ENCODE measurements at places on chromosomes 3 and 15.

DNA sequence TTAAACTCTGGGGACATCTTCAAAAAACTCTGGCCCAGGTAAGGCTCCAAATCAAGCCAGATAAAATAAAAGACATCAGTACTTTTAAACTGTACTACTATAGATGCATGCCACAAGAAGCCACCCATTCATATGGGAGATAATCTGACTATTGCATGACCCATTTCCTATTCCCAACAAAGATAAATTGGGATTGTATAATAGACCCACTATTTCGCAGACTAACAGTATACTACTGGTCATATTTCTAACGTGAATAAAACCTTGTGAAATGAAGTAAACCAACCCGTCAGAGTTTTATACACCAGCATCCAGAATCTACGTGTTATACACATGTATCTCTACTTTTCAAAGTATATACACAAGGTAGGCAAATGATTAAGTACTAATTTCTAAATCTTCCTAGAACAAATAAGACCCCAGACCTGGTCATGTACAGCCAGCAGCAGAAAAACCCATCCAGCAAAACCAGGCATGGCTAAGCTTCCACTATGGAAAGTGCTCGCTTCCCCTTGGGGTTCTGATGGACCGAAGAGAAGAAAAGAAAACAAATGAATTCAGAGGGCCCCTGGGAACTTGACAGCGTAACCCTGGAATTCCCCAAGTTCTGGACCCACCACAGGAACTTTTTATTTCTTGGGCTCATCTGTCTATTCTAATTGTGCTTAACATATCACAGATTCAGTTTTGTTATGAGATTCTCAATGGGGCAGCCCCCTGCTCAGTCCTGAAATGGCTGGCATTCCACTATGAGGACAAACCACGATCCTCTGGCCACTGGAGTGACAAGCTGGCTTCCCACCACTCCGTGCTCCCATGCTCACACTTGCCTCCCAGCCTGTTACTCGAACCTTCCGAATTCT is 69.1 kb downstream of the MB21D2 start:
- peak; percentile 74 for DNase-seq

DNA sequence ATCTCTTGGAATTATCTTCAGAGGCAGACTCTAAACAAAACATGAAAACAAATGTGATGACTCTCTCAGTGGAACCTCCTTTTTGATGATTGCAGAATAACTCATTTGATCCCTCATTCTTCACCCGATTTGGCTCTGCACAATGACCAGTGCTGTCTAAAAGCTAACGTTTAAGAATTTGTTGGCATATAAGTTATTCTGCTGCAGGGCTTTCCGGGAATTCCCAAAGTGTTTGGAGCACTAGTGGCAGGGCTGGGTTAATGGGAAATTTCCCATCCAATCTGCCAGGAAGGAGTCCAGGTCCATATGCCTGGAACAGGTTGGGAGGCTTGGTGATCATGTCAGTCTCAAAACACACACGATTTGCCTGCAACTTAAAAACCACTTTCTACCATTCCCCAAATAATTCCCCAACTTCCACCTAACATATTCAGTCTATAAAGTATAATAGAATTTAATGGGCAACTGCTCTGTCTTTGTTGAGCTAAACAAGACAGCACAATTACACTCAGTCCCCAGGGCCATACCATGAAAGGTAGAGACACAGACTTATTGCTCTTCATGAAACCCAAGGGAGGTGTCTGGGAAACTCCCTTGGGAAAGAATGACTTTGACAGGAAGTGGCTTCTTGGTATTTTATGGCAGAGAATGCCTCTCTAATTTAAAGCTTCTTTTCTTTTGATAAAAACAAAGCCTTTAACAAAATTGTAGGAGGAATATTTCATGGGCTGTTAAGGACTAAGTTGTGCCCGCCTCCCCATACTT is 38.0 kb downstream of the ARRDC4 start:
- DNase-seq = no peak

GRCh38 chr3:101017017-101017416 is 23.8 kb upstream of the ABI3BP start:
- peak; percentile 40 for DNase-seq

DNA sequence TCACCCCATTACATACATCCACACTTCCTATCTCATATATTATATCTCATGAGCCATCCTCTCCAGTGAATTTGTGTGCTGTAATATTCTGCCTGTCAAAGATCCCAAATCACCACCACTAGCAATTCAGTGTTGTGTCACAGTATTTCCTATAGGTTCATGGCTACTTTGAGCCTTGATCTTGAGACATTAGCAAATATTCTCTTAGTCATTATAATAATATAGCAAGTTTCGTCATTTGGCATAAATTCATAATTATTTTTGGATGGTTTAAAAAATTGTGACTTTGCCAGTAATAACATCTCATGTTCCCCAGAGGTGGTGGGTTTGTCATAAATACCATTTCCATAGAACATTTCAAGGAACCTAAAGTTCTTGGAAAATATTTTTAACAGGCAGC is 47.7 kb downstream of the CMSS1 start:
- DNase-seq = no peak

DNA sequence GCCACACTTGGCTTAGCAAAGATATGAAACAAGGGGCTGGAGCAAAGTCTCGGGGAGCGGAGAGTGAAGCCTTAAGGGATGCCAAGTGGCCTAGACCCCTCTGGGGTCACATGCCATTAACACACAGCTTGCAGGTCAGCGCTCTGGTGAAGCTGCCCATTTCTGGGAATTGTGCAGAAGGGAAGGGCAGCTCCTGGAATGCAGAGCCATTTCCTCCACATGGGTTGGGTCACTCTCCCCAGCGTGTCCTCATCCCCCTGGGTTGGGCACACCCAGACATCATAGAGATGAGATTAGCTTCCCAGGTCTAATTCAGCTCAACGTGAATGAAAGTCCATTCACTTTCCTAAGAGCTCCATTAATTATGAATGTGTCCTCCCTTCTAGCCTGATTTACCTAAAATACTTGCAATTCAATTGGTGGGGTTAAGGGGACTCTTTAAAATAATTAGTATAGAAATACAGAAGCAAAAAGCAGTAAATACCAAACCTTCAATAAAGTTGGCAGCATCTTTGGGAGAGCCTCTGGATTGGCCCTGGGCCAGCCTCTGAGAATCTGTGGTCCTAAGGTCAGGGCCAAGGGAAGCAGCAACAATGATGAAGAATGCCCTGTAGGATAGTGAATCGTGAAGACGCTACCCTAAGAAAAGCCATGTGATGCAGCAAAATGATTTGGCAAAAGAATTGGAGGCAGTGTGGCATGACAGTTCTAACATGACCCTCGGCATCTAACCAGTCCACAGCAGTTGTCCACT is 17.8 kb downstream of the MRAS start:
- no peak for DNase-seq

DNA sequence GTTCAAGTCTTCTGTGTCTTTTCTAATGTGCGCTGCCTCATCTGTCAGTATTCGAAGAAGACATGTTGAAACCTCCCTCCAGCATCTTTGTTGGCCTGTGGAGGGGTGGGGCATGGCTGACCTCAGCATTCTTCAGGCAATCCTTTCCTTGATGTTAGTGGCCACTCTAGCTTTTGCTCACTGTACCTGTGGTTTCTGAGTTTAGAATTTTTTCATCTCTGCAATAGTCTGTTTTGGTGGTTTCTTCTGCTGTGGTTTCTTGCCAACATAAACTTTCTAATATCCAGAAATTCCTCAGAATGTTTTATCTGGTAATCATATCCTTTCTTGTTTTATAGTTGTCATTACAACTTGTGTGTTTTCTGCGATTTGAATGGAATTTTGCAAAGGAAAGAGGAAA is 251.3 kb upstream of the NR2E3 start:
- peak; percentile 46 for DNase-seq

DNA sequence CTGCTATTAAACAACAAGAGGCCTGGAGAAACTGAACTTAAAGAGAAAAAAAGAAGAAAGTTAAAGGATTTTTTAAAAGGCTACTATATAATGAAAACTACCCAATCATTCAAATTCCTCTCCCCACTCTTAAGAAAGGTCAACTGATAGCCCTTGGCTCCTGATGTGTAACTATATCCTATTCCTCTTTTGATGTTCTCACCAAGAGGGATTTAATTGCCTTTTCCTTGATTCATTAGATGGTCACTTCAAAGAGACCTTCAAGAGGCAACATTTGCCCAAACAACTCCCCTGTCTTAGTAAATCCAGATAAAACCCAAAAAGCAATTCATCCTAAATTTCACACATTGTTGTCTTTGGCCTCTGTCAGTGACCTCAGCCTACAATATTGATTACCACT is 86.0 kb downstream of the FMN1 start:
- no peak for DNase-seq

GRCh38 chr3:54309601-54310000 is 187.2 kb downstream of the CACNA2D3 start:
- no peak for DNase-seq

GRCh38 chr3:177595530-177596188 is 398.4 kb upstream of the TBL1XR1 start:
- DNase-seq = no peak

- peak; percentile 81 for DNase-seq
Measured at GRCh38 chr3:134094491-134094890, 64.8 kb upstream of the SLCO2A1 start.

DNA sequence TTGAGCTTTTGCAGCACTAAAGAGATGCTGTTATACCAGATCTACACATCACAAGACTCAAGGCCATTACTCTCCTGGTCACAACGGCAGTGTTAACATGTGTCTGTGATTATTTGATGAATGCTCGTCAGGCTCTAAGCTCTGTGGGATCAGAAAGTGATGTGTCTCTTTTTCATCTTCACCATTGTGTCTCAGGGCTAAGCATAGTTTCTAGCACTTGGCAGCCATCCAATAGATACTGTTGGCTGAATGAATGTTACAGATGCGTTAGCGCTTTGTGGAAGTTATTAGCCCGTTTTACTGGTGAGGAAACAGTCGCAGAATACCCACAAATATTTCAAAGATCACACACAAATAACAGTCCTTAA is 1.2 kb upstream of the FAM81A start:
- peak; percentile 6 for DNase-seq

GRCh38 chr15:45174069-45174468 is 13.7 kb downstream of the SHF start:
- DNase-seq = no peak

- DNase-seq = no peak
Measured at GRCh38 chr15:55348281-55348778, 29.3 kb downstream of the PIGB start.

DNA sequence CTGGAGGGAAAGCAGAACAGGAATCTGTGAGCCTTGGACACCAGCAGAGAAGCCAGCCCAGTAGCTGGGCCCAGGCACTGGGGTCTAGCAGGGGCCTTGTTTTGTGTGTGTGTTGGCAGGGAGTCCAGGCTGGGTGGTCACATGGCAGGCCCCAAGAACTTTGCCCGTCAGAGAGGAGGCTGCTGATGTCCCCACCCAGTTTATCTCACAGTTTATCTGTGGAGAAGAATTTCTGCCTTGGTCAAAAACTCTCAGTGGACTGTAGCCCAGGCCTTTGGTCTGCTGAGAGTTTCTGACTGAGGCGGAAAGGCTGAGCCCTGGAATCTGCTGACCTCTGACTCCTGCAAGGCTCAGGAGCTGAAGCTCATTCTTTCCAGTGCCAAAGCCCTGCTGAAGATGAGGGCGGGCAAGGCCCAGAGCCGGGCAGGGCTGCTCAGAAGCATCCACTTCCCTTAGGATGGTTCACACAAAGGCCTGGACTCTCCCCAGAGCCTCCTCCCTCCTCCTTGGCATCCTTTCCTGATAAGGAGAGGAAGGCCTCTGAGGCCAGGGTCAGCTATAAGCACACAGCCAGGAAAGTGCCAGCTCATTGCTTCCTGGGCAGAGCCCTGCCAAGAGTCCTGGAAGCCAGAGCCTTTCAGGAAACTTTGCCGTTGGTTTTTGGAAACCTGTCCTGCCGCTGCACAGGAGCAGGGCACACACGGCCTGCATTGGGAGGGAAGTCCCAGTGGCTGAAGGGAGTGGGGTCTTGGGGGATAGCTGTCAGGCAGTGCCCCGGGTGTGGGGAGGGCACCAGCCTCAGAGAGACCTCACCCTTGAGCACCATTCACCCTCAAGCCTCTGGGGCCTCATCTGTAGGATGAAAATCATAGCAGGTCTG is 37.2 kb upstream of the SLCO2A1 start:
- no peak for DNase-seq

- no peak for DNase-seq
Measured at GRCh38 chr3:4771243-4771642, 208.0 kb upstream of the BHLHE40 start.

DNA sequence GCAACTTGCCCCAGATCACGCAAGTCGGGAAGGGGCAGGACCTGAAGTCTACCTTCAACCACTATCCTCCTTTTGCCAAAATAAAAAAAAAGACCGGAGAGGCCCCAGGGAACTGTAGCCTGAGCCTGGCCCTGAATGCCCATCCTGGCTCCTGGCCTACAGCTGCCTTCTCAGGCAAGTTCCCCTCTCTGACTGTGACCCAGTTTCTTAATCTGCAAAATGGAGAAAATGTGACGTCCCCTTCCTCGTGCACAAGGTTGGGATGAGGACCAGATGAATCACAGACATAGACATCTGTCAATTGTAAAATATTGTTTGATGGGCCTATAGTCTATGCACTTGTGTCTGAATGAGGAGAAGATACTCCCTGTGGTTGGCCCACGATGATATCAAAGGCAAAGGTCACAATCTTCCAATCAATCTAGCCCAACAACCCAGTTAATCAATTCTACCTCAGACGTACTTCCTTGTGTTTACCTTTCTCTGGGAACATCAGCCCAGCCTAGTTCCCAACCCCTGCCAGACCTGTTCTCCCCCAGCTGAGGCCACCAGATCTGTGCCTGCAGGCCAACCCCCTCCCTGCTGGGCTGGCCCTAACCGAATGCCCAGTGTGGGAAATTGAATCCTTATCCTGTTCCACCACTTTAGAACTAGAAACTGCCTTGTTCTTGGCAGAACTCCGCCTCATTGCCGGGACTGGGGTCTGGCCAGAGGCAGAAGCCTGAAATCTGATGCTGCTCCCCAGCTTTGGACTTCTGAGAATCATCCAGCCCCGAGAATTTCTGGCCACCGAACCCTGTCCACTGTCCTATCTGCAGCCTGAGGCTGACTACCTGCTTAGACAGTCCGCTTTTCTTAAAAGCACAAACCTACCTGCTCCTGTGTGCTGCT is 101.8 kb upstream of the LIPC start:
- peak; percentile 55 for DNase-seq

GRCh38 chr3:59456852-59457485 is 407.1 kb upstream of the CFAP20DC start:
- DNase-seq = no peak

DNA sequence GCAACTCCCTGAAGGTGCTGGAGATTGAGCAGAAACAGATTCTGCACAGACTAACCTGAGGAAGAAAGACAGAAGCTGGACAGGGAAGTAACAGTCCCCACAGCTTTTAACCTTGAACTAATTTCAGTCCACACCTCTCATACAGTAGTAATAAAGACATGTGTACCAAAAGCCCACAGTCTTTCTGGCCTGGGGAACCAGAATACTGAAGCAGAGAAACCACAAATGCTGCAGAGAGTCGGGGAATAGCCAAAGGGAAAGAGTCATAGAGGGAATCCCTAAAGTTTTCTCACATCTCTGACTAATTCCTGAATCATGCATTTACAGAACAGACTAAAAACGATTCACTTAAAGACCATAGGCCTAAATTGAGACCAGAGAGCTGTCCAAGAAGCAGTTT is 503.4 kb upstream of the NECTIN3 start:
- DNase-seq = peak; percentile 83
